ENCODE measurements at places on chromosomes 5 and 9.

- DNase-seq = no peak
These were observed 217.2 kb downstream of the AGTPBP1 start for GRCh38 chr9:85524531-85524930.

GRCh38 chr5:158716668-158717067, 383.0 kb downstream of the EBF1 start:
- DNase-seq = no peak

DNA sequence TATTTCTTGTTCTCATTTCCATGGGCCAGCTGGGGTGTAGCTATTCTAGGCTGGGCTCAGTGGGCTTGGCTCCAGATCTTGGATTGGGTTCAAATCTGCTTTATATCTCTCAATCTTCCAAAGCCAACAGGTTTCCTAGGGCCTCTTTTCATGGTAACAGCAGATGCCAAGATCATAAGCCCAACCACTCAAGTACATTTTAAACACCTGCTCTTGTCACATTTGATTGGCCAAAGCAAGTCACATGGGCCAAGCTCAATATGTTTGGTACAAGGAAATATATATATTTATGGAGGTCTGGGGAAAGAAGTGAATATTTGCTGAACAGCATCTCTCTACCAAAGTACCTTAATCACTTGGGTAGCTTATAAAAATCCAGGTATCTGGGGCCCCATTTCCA, 49.5 kb downstream of the MRRF start:
- DNase-seq = no peak

DNA sequence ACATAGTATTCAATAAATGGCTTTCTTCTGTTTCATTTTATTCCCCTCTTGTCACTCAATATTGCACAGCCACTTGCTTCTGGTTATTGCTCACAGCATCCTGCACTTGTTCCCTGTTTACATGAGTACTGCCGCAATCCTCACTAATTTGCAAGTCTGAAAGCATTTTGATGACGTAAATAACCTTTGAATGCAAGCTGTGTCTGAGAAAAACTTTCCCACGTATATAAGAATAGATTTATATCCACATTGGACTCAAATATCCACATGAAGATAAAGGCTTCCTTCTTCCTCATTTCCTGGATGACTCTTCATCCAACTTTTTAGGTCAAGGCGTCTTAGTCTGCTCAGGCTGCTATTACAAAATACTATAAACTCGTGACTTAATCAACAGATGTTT, 88.2 kb upstream of the DAP start:
- DNase-seq = no peak

- DNase-seq = no peak
These were observed 121.2 kb downstream of the CHSY3 start for GRCh38 chr5:130025511-130025910.

DNA sequence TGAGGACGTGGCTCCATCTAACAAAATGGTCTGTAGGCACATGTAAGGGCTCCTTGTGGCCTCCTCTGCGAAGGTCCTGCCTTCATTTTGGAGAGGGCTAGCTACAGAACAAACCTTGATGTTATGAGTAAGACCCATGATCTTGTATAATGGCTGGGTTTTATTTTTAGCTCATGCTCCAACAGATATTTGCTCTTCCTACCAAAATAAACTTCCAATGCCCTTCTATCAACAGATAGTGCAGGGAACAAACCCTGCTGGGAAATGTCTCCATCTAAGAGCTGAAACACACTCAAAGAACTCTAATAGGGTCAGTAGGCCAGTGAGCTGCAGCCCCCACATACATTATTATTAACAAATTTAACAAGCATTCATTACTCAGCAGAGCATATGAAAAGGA, 189.5 kb downstream of the LURAP1L start:
- no peak for DNase-seq

DNA sequence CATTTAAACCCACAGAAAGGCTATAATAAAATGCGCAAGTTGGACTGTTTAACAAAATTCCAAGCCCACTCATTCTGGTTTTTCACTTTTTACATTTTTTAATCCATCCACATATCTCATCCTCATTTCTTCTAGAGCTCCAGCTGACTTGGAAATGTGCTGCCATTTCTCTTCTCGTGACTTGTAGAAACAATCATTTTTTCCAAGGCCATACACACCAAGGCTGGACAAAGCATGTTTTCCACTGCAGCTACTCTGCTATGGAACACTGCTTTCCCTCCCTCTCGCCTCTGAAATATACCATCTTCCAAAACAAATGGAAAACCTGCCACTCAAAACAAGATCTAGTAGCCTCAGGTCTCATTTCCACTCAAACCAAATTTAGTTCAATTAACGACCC, 141.1 kb downstream of the ESM1 start:
- no peak for DNase-seq

DNA sequence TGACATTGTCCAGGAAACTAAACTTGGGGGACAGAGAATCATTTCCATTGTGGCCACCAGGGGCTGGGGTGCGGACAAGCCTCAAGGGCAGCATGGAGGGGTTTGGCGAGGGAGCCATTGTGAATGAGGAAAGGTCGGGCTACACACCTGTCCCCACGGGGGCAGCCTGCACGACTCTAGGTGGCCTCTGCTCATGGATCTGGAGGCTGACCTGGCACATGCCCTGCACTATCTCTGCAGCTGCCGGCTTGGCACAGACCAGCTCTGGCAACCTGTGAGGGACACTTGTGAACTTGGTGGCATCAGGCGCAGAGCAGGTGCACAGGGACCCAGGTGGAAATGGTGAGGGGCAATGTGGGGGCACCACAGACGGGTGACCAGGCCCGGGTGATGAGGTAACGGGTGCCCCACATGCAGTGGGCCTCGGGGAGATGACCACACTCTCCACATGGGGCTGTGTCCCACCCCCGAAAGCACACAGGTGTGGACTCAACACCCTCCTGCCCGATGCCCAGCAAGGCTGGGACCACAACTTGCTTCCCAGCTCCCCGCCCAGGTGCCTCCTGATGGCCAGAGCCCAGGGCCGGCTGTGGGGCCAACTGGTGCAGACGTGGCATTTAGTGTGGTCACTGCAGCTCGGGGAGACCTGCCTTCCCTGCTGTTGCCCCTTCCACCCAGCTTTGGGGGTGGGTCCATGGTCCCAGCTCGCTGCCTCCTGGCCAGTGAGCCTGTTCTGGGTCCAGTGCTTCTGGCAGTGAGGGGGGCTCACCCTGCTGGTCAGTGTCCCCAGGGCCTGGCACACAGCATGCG, 60.9 kb upstream of the UBAC1 start:
- no peak for DNase-seq

DNA sequence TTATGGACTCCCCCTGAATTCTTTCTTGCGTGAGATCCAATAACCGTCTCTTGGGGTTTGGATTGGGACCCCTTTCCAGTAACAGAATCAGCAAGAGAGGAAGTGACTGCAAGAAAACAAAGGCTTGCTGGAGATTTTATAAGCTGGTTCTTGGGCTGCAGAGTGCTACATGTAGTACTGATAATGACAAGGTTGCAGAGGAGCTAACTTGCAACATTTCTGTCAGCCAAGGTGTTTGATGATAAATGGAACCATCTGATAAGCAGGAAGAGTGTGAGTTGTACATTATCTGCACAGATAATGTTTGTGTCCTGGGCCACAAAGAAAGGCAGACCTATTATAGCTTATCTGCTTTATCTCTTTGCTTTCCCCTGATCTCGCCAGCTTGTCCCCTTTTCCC, 37.1 kb downstream of the DNAJB5 start:
- no peak for DNase-seq

- no peak for DNase-seq
These were observed 448.6 kb upstream of the MPDZ start for GRCh38 chr9:13728131-13728530.

- DNase-seq = no peak
These were observed 301.2 kb downstream of the KIAA0825 start for GRCh38 chr5:94316916-94317838.

Measured in T-helper 22 cell (primary cell).